ENCODE measurements at places on chromosomes 5 and 9. TPM values are rescaled to one million over a fixed set of nuclear protein-coding genes. Genes with fewer than 3 reads are reported as not detected.

DNA sequence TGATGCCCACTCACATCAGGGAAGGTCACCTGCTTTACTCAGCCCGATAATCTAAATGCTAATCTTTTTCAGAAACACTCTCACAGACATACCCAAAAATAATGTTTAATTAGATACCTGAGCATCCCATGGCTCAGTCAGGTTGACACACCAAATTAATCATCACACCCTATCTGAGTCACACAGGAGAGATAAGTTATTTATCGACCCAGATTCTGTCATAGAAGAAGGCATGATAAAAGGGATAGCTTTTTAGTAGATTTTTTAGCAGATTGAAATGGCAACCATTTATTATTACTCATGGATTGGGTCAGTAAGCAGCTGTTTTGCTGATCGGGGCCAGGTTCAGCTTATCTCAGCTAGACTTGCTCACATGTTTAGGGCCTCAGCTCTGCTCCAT is 97.8 kb upstream of the TYRP1 start:
- DNase-seq: no peak

- DNase-seq: no peak
These were observed 10.7 kb upstream of the PUM3 start for GRCh38 chr9:2854617-2855016.

GRCh38 chr5:159909126-159909525 is 7.2 kb upstream of the ADRA1B start:
- DNase-seq: peak; percentile 13

DNA sequence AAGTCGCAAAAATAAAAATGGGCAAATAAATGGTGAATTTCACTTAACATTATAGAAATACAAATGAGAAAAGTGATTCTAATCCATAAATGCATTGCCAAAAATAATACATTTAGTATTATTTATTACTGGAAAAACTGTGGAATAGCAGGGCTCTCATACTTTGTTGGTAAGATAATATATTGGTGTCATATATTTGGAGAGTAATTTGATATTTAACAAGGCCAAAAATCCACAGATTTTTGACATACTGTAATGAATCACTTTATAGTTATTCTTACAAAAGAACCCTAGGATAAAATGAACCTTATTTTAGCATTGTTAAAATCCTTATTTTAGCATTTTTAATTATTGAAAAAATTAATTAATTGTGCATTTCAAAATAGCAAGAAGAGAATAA is 397.2 kb upstream of the DAB2 start:
- no peak for DNase-seq

DNA sequence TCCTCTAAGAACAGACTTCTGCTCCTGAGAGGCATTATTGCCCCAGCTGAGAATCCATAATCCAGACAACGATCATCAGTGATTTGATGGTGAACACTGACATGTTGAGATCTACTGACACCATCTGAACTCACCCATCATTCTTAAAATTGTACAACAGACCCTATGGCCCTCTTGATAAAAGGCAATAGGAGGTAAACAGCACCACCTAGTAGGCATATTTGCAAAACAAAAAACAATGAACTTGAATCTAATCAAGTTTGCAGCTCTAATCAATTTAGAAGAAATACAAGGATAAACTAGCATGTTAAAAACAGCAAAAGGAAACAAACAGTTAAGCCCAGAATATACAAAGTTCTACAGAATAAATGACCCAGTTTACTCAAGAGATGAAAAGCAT is 89.6 kb downstream of the SFXN1 start:
- DNase-seq: no peak

GRCh38 chr9:21983561-21983935 is 10.6 kb downstream of the CDKN2A start:
- no peak for DNase-seq

SHC3 gene
- total RNA-seq: 0.05 TPM

C9orf152 gene
- not detected for total RNA-seq

GRCh38 chr5:1439388-1440097 is 5.7 kb downstream of the SLC6A3 start:
- no peak for DNase-seq

- DNase-seq: no peak
These were observed 267.5 kb upstream of the GRIA1 start for GRCh38 chr5:153222936-153223335.

DNA sequence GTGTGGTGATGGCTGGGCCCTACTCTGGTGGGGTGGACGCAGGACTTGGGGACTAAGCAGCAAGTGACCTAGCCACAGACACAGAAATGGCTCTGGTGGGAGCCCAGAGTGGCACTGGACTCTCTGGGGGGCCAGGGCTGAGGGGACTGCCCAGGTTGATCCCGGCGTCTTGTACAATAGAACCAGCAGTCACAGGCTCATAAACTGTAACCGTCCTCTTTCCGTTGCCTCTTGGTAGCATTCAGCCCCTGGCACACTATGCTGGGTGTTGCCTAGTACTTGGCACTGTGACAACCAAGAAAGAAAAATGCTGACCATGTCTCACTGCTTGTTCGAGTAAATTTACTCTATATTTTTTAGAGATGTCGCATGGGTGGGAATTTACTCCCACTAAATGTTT is 80.5 kb downstream of the DAB2IP start:
- DNase-seq: no peak

GRCh38 chr9:71858812-71859211 is 52.2 kb downstream of the ABHD17B start:
- no peak for DNase-seq

GRCh38 chr9:108874058-108874788 is 12.2 kb downstream of the ACTL7A start:
- DNase-seq: no peak

- no peak for DNase-seq
These were observed 215.9 kb downstream of the NXNL2 start for GRCh38 chr9:88750832-88751360.

- DNase-seq: no peak
These were observed 7.5 kb downstream of the OR1K1 start for GRCh38 chr9:122807271-122807900.

- no peak for DNase-seq
These were observed 434.6 kb downstream of the ENC1 start for GRCh38 chr5:74205767-74206578.

DNA sequence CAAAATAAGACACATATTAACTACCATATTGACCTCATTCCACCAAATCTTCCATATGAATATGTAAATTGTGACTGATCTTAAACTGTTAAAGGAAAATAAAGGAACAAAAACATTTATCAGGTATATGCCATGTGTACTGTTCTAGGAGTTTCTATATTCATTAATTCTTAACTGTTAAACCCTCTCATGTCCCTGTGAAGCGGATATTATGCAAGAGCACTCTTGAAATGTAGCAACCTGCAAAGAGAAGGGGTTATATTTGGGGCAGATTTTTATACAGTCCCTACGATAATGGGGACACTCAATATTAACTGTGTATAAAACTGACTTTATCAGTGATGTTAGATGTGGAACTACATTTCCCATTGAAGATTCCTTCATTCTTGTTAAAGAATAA is 184.9 kb upstream of the OR13F1 start:
- DNase-seq: no peak

VAV2 gene
- 22.7 TPM for total RNA-seq

Measured in dermis blood vessel endothelial cell (primary cell).